Activated CD8-positive, alpha-beta T cell treated with anti-CD3 and anti-CD28 coated beads, Interleukin-2, amount 10 ng/mL, durations not matched to agents 7 days and 5 days (primary cell): ENCODE measurements at places on chromosomes 4 and X.

- DNase-seq = no peak
Measured at GRCh38 chrX:18151649-18152048, 69.0 kb downstream of the BEND2 start.

DNA sequence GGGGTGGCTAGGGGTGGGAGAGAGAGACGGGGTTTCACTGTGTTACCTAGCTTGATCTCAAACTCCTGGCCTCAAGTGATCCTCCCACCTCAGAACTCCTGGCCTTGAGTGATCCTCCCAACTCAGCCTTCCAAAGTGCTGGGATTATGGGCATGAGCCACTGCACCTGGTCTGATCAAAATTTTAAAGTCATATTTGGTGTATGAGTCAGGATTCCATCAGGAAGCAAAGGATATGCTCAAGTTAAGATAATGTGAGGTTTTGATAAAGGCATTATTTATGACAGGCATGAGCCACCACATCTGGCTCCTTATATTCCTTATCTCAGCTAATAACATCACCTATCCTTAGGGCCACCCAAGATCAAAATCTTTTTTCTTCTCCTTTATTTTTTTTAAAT lies 182.0 kb downstream of the SLC4A4 start:
- no peak for DNase-seq

GRCh38 chr4:10747186-10747585 lies 62.6 kb upstream of the CLNK start:
- no peak for DNase-seq

DNA sequence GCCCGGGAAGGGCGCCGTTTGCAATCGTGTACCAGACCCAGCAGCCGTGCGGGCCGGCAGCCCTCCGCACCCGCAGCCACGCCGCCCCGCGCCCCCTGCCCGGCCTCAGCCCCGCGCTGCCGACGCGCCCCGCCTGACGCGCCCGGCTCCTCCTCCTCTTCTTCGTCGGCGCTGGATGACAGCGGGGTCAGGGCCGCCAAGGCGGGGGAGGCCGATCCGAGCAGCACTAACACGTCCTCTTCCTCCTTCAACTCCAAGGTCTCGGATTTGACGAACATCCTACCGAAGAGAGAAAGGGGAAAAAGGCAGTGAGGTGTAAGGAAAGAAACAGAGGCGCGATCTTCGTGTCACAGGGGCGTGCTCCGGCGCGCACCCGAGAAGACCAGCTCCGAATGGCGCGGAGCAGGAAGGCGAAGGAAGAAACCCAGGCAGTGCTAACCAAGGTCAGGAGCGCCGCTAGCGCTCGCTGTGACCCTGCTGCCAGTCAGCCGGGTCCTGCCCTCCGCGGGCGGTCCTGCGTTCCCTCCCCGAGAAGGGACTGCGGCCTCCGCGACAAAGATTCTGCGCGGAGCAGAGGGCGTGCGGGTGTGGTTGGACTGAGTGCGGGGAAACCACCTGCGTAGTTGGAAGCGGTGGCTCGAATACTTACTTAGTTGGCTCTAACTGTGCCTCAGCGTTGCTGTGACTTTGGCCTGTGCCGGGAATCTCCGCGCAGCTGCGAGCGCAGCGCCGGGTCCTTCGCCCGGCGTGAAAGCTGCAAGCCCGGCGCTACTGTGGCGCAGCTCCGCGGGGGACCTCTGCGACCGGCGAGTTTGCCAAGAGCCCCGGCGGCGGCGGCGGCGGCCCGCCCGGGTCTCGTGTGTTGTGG lies 548 bp downstream of the NEUROG2 start:
- DNase-seq = peak; percentile 55

- peak; percentile 38 for DNase-seq
Measured at GRCh38 chrX:45849261-45849862, 648.7 kb upstream of the DIPK2B start.

DNA sequence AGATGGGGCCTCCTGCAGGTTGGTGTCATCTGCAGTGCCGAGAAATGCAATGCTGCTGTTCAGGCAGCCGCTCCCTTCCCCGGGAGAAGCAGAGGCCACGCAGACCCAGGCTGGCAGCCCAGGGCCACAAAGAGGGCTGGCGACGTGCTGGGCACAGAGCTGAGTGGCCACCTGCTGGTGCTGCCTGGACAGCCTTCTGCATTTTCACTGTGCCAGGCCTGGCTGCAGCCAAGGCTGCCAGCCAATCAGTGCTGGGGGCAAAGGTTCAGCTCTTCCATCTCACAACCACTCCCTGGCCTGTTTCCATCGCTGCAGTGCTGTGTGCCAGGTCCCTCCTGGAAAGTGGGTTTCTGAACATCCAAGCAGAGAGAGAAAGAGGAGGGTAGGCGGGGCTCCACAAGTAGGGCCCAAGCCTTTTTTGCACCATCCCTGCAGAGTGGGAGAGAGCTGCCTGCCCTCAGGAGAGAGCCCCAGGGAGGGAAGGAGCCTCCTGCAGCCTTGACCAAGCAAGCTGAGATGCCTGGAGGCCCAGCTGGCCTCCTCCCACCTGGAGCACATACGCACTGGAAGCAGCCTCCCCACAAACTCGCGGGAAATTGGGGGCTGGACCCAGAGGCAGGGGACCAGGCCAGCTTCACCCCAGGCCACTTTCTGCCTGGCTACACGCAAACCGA lies 20.1 kb downstream of the ADRA2C start:
- DNase-seq = no peak

DNA sequence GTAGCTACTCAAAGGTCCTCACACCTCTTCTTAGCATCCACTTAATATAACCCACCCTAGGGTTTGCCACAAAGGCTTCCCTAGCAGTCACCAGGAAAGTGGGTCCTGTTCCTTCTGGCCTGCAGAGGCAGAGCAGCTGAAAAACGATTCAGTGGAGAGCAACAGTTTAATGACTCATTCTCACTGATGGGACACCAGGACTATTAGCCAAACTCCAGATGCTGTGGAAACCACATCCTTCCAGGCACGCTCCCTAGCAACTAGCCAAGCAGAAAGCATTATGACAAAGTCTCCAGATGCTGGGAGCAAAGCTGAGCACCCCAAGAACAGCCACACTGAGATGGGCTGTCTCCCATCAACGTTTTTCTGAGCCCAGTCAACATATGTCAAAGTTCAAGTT lies 30.3 kb upstream of the UTP14A start:
- no peak for DNase-seq

GRCh38 chrX:111006116-111006515 lies 89.9 kb upstream of the PAK3 start:
- no peak for DNase-seq

- DNase-seq = peak; percentile 71
Measured at GRCh38 chrX:20252381-20253231, 14.1 kb downstream of the RPS6KA3 start.

GRCh38 chr4:28256295-28256694 lies 1395.7 kb downstream of the STIM2 start:
- DNase-seq = no peak

- DNase-seq = no peak
Measured at GRCh38 chr4:6414578-6414977, 57.8 kb downstream of the PPP2R2C start.

DNA sequence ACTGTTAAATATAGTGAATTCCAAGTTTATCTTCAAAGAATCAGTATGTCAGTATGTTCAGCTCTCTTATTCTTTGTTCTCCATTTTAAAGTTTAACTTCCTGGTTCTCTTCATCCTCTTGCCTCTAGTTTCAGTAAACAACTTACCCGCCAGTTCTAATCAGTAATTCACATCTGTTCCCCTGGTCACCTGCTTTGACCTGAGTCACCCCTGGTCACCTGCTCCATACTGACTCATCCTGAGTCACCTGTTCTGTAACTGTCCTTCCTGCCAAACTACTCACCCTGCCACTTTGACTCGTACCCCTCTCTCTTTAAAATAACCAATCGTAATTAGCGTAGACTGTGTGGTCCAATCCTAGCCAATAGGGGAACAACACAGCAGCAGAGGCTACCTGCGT lies 992.7 kb upstream of the HS3ST1 start:
- DNase-seq = no peak

DNA sequence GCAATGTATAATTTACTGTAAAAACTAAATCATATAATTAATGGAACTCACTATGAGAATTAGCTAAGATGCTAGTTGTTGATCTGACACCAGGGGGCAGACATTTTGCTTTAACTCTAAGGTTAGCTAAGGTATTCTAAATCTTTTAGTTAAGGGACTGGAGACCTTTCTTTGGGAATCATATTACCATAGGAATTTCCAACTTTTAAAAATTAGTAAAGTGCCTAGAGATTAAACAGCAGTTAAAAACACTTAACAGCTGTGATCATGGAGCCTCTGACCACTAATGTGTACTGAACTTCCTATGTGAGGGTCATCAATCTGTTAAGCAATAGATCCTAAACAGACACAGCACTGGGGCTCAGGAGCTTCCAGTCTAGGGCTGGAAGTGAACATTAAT lies 226.6 kb downstream of the NSUN7 start:
- peak; percentile 45 for DNase-seq

DNA sequence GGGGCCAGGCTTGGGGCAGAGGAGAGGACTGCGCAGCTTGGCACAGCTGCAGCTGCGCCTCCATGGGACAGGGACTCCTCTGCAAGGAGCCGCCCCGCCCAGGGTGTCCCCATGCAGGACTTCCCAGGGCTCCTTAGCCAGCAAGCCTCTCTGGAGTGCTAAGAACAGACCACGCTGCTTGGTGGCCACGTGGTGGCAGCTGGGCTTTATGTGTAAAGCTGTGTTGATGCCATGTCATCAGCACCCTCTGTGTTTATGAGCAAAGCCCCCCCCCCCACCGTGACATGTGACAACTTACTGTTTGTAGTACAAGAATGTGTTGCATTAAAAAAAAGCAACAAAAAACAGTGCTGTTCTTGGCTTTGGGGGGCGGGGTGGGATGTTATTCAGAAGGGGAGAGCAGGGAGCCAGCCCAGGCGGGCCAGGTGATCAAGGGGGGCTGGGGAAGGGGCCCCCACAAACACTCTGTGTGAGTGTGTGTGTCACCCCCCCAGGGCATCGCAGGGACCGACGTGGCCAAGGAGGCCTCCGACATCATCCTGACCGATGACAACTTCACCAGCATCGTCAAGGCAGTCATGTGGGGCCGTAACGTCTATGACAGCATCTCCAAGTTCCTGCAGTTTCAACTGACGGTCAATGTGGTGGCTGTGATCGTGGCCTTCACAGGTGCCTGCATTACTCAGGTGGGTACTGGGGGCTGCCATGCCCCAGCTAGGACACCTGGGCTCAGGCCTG lies 40.3 kb downstream of the ATP2B3 start:
- no peak for DNase-seq

DNA sequence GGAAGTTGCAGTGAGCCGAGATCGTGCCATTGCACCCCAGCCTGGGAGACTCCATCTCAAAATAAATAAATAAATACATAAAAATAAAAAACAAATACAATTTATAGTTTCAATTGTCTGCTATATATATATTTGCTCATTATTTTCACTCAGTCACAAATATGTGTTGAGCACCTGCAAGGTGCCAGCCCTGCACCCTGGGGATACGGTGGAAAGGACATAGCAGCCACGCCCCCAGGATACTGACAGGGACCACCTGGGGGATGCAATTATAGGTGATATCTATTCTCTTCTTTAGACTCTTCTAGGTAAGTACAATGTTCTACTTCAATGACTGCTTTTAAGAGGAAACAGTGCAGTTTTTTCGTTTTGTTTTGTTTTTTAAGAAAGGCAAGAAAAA lies 85.0 kb downstream of the JAKMIP1 start:
- DNase-seq = no peak

DNA sequence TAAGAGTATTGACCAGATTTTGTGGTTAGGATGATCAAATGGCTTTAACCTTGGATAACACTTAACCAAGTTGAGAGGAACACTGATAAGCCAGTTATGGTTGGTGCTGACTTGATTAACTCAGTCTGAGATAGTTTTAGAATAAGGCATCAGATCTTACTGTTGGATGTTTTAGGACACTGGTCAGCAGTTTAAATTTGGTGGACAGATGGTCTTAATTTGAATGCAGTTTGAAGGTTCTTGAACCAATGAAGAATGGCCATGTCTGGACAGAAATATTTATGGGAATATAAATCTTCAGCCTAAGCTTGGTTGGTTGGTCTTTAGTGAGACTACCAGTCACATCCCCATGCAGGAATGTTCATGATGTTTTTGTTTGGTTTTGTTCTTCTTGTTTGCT lies 2.6 kb upstream of the GIMD1 start:
- DNase-seq = no peak

GRCh38 chr4:151021637-151022334 lies 6.7 kb upstream of the LRBA start:
- DNase-seq = no peak

GRCh38 chr4:10441512-10441911 lies 15.7 kb downstream of the ZNF518B start:
- no peak for DNase-seq

GRCh38 chrX:1528186-1528883 lies 8.7 kb downstream of the P2RY8 start:
- peak; percentile 13 for DNase-seq

DNA sequence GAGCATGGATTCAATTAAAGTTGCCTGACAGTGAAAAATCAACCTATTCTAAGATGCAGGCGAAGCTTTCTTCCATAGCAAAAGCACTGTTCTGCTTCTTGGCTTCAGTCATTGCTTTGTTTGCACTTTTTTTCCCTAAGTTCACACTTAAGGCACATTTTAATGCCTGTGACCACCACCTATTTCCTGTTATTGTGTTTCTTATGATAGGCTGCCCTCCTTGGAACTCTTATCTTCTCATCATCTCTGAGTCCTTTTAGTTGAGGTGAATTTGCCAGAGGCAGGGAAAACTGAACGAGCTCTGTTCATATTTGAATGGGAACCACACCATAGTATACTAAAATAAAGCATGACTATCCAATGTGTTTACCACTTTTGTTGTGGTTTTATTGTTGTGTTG lies 119.8 kb downstream of the SPCS3 start:
- DNase-seq = no peak

GRCh38 chr4:89820010-89820409 lies 17.0 kb downstream of the SNCA start:
- no peak for DNase-seq

DNA sequence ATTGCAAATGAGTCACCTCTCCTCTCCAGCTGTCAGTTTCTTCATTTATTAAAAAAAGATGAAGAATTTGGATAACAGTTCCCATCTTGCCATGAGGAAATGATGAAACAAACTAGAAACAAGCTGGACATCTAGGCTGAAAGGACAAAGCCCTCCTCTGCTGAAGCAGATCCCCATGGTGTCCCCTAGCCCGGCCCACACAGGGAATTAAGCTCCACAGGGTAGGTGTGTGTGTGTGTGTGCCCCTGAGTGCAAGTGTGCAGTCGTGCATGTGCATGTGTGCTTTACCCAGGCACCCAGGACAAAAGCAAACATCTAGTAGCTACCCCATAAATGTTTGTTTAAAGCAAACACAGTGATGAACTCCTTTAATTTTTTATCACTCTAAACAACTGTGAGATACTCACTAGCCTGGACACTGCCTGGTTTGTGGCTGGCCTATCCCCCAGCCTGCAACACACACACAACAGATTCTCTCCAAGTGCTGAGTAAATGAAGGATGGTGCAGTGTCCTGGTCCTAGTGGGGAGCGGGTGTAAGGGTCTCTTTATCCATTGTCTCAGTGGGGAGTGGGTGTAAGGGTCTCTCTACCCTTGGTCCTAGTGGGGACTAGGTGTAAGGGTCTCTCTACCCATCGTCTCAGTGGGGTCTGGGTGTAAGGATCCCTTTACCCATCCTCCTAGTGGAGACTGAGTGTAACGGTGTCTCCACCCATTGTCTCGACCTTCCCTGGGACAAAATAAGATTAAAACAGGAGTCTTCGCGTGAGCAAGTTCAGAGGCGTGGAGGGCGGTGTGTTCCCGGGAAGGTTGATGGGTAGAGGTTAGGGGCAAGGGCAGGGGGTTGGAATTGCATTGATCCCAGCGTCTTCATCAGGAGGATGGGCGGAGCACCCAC lies 688 bp upstream of the EVC start:
- DNase-seq = no peak
